LoVo (cell line): ENCODE measurements at places on chromosomes 11 and 22.

DNA sequence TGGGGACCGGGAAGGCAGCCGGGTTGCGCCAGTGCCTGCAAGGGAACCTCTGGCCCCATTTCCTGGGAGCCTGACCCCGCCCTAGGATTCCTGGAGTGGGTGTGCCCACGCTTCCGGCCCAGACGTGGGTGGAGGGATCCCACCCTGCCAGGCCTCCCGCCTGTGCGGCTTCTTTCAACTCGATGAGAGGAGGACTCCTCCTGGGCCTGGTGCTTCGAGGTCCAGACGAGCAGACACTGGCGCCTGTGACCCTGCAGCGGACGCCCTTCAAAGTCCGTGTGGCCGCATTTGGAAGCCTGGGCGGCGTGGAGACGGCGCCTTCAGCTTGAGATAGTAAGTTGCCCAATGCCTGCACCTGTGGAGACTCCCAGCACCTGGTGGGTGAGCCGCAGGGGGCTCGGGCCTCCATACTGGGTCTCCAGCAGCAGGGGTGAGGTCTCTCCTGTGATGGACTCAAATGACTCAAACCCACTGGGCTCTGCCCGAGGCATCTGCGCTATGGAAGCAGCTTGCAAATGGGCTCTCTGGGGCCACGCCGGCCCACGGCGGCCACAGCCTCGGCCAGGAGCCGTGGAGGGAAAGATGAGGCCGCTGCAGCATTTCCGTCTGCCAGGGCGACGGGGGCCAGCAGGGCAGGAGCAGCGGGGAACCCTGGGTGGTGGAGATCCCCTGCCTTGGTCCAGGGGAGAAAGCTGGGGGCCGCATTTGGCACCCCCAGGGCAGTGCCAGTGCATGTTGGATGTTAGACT, 64.3 kb upstream of the PPARA start:
- peak; percentile 98 for DNase-seq

- DNase-seq = no peak
Measured at GRCh38 chr22:24459911-24460310, 32.5 kb downstream of the ADORA2A start.

GRCh38 chr11:96075532-96075959, 151.6 kb upstream of the MTMR2 start:
- no peak for DNase-seq

GRCh38 chr11:125123947-125124617, 12.7 kb upstream of the TMEM218 start:
- peak; percentile 36 for DNase-seq

DNA sequence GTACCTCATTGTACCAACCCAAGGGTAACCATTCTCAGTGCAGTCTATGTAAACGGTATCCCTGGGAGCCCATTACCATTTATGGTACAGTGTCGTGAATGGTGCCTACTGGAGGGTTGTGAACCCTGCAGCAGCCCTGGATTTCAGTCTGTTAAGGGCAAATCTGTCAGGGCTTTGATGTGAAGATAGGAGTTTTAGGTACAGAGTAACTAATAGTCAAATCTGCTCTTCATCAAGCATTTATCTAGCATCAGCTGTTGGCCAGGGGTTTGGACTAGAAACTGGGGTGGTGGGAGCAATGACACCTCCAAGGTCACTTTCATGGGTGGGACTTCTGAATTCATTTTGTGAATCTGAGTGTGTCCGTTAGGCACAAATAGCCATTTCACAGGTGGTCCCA, 50.6 kb upstream of the RFPL3 start:
- DNase-seq = no peak

GRCh38 chr11:64746486-64746885, 2.5 kb upstream of the RASGRP2 start:
- no peak for DNase-seq

DNA sequence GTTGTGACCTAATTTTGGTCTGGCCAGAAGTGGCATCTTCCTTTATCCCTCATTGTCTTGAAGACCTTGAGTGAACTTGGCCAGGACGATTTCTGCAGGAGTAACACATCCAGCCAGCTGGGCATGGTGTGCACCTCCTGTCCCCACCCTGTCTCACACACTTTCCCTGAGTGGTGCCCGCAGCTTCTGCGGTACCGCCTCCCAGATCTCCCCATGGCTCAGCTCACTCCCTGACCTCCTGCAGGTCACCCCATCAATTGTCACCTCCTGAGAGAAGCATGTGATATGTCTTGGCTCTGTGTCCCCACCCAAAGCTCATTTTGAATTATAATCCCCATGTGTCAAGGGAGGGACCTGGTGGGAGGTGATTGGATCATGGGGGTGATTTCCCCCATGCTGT, 50.2 kb upstream of the TP53I11 start:
- DNase-seq = no peak

- DNase-seq = no peak
Measured at GRCh38 chr22:25448435-25449051, 115.9 kb upstream of the GRK3 start.

DNA sequence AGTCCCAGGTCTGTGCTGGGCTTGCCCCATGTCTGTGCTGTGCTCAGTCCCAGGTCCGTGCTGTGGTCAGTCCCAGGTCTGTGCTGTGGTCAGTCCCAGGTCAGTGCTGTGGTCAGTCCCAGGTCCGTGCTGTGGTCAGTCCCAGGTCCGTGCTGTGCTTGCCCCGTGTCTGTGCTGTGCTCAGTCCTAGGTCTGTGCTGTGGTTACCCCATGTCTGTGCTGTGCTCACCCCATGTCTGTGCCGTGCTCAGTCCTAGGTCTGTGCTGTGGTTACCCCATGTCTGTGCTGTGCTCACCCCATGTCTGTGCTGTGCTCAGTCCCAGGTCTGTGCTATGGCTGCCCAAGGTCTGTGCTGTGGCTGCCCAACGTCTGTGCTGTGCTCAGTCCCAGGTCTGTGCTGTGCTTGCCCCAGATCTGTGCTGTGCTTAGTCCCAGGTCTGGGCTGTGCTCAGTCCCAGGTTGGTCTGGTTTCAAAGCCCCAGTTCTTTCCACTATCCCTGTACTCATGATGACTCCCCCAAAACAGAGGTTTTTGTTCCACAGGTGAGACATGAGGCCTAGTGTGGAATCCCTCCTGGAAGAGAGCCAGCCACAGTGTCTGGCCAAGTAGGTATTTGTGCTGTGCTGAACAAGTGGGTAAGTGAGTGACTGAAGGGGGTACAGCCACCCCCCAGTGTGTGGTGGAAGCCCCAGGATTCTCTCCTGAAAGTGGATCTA, 34.8 kb downstream of the IRAG1 start:
- DNase-seq = peak; percentile 28

DNA sequence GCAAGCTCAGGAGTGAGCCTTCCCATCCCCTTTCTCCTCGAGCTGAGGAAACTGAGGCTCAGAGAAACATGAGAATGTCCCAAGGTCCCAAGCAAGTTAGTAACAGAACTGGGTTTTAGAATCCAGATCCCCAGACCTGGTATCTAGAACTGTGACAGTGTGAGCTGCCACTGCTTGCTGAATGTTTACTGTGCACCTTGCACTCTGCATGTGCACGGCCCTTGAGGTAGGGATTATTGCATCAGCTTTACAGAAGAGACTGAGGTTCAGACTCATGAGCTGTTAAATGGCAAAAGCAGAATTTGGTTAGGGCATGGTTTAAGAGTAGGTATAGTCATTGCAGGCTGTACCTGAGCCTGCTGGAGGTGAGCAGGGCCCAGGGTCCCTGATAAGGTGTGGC, 3.8 kb upstream of the MPPED1 start:
- no peak for DNase-seq

DNA sequence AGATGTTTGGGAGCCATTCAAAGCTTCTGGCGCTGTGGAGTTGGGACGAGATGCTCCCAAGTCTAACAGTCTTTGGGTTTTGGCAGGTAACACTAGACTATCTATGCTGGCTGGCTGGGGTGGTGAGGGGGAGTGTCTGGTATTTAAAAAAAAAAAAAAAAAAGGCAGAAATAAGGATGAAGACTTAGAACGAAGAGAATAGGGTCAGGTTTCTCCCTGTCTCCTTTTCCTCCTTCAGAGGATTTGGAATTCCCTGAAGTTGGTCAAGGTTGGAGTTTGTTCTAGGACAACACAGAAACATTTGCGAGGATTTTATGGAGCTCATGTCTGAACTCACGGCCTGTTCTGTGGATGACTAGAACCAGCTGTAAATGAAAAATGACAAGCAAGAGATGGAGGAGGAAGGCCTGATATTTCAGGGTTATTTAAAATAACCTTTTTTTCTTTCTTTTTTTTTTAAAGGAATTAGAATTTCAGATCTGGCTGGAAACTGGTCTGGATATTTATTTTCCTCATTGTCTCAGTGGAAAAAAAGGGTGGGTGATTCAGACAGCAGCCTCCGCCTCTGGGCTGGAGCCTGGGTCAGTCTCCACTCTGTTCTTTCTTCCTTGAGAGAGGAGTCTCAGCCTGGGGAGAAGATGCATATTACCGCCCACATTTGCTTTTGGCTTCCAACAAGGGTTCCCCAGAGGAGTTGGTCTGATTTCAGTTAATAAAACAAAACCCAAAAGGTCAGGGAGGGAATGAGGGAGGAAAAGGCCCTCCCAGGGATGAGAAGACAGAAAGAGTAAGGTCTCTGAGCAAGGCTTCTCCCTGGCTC, 80.1 kb downstream of the USP35 start:
- DNase-seq = no peak

- DNase-seq = no peak
Measured at GRCh38 chr11:128476729-128477128, 110.6 kb downstream of the ETS1 start.

GRCh38 chr11:62706850-62707247, 375 bp downstream of the BSCL2 start:
- DNase-seq = no peak

- DNase-seq = no peak
Measured at GRCh38 chr11:66886671-66887221, 29.9 kb downstream of the LRFN4 start.
